ENCODE measurements at places on chromosomes 13 and 19. TPM values are rescaled to one million over a fixed set of nuclear protein-coding genes. Genes with fewer than 3 reads are reported as not detected.

Gene DMKN
- total RNA-seq = 26.8 TPM

Gene GCDH
- 46.3 TPM for total RNA-seq

Gene SULT2B1
- not detected for total RNA-seq

Gene DCT
- total RNA-seq = 1.0 TPM

Gene ERICH6B
- total RNA-seq = not detected

Gene CCDC194
- 1.7 TPM for total RNA-seq

Gene PNMA8A
- 3.5 TPM for total RNA-seq

Gene PLPP2
- total RNA-seq = 1.6 TPM

Gene DIRAS1
- 1.5 TPM for total RNA-seq

Gene FCER2
- total RNA-seq = 1.1 TPM

Gene CYP4F11
- total RNA-seq = 1.4 TPM

Gene UNC13A
- total RNA-seq = 0.16 TPM

Gene KIR3DL2
- 0.36 TPM for total RNA-seq

Gene HNRNPA1L2
- 5.2 TPM for total RNA-seq

Gene ZNF490
- 3.6 TPM for total RNA-seq

Gene SELENOV
- not detected for total RNA-seq

Gene CALR3
- not detected for total RNA-seq

Gene KIR2DL1
- total RNA-seq = 0.36 TPM

Gene SERPINE3
- not detected for total RNA-seq

Gene CABP5
- total RNA-seq = not detected

Gene ANKRD24
- total RNA-seq = 0.95 TPM

Gene TRAPPC5
- 83.6 TPM for total RNA-seq

Data from omental fat pad (tissue), 4 donors.